ENCODE measurements at places on chromosomes 4 and X. TPM values are rescaled to one million over a fixed set of nuclear protein-coding genes. Genes with fewer than 3 reads are reported as not detected.

The POU3F4 gene
- not detected for polyA plus RNA-seq

The CENPI gene
- polyA plus RNA-seq = 0.35 TPM

The CT45A10 gene
- polyA plus RNA-seq = not detected

The LGI2 gene
- polyA plus RNA-seq = not detected

The NKRF gene
- 7.1 TPM for polyA plus RNA-seq

The NUDT9 gene
- polyA plus RNA-seq = 23.6 TPM

The EGFL6 gene
- not detected for polyA plus RNA-seq

The STATH gene
- polyA plus RNA-seq = not detected

The TEX13C gene
- polyA plus RNA-seq = not detected

The BST1 gene
- polyA plus RNA-seq = 0.21 TPM

The ARHGEF38 gene
- polyA plus RNA-seq = not detected

The RHOXF2B gene
- polyA plus RNA-seq = not detected

The PLK4 gene
- 1.6 TPM for polyA plus RNA-seq

The C1QTNF7 gene
- not detected for polyA plus RNA-seq

The PHF8 gene
- 13.6 TPM for polyA plus RNA-seq

The RBMX2 gene
- 22.7 TPM for polyA plus RNA-seq

The EDA2R gene
- polyA plus RNA-seq = not detected

The NXT2 gene
- 13.9 TPM for polyA plus RNA-seq

The PRDM5 gene
- not detected for polyA plus RNA-seq

The MAGEA6 gene
- not detected for polyA plus RNA-seq

The WNK3 gene
- 1.2 TPM for polyA plus RNA-seq

The LRCH2 gene
- polyA plus RNA-seq = not detected

The SUPT20HL1 gene
- not detected for polyA plus RNA-seq

The MID1 gene
- polyA plus RNA-seq = 0.19 TPM

The NEIL3 gene
- polyA plus RNA-seq = not detected

The TACC3 gene
- 20.0 TPM for polyA plus RNA-seq

The HMGN5 gene
- polyA plus RNA-seq = 1.1 TPM

Measured in IgD-negative memory B cell (primary cell).